ENCODE measurements at places on chromosomes 6 and 20.

DNA sequence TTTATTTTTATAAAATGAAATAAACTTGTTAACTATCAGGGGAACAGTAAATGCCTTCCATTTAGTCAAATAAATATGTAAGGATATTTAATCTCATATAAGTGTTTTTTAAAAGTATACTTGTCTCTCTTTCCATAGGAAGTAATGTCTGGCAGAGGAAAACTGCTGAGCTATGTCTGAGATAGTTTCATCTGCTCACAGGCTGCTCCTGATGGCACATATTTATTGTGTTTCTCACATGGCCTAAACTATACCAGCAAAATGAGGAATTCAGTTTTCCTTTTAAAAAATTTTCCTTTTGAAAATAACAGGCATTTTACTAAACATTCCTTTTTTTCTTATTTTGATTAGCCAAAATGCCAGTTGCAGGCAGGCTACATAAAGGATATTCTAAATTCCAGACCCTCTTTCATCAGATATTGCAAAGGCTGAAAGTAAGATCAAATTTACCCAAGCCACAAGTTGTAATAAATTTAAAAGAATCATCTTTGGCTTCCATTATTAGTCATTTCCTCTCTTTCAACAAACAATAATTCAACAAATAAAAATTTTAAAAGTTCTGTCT is 60.1 kb upstream of the RNF146 start:
- peak; percentile 42 for DNase-seq

GRCh38 chr6:157562997-157563396 is 182.0 kb downstream of the ZDHHC14 start:
- no peak for DNase-seq

DNA sequence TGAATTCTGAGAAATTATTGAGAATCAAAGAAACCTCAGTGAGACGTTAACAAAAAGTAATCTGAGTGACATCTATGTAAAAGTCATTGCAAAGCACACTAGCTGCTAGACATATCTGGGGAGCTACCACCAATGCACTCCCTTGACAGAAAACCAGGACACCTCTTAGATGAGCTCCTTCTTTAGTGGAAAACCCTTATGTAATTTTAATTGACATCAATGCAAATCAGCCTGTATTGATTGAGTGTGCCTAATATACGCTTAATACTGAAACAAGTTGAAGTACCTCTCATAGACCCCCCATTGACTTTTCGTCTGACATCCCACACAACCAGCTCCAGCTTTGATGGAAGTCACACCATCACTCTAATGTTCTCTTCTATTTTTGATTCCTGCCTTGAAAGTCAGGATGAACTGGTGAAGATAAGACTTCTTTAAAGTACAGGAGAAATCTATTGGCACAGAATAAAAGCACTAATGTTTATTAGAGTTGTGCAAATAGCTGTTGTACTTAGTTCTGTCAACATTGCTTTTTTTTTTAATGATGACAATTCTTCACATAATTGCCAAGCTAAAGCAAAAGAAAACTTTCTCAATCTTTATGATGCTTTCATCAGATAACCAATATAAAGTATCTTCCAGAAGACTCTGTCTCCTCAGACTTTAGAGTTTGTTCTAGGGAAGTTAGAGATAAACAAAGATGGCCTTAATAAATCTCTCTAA is 98.0 kb upstream of the FAM8A1 start:
- no peak for DNase-seq

DNA sequence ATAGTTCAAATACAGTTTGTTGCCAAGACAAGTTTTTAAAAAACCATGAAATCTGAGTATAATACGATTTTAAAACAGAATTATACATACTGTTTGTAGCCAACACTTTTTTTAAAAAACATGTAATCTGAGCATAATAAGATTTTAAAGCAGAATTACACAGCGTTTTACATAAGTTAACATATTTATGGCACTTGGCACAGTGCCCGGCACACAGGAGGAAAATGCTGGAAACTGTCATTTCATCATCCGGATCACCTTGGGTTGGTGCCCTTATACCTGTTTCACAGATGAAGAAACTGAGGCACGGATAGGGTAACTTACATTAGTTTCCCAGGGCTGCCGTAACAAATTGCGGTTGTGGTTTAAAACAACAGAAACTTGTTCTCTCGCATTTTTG is 193.0 kb downstream of the BMP7 start:
- no peak for DNase-seq

- no peak for DNase-seq
These were observed 76.2 kb upstream of the BCLAF1 start for GRCh38 chr6:136365776-136366354.

DNA sequence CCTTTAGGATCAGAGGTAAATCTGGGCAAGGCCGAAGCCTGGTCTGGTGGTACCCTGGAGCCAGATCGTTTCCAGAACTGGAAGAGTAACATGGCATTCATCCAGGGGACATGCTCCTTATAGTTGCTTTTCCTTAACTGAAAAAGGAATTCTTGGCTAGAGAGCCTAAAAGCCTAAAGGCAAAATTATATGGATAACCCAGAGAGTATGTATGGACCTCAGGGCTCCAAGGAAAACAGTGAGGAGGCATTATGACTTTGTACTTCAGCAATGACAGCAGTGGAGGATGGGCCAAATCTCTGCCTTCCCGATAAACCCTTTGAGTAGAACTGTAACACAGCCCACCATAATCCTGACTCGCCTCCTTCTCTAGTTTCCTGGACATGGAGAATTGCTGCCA is 29.3 kb downstream of the ARHGAP18 start:
- DNase-seq = no peak

GRCh38 chr6:42387336-42387735 is 64.4 kb downstream of the TRERF1 start:
- DNase-seq = no peak

DNA sequence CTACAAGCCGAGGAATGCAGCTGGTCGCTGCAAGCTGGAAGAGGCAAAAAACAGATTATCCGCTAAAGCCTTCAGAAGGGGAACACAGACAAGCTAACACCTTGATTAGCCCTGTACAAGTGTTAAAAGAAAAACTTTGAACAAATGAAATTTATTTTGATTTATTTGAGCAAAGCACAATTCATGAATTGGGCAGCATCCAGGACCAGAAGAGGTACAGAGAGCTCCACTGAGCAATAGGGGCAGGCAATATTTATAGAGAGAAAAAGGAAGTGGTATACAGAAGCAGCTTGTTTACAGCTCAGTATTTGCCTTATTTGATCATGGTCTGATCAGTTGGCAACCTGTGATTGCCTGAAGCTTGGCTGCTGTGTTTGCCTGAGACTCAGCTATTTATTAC is 17.6 kb downstream of the HLA-DOB start:
- no peak for DNase-seq

- no peak for DNase-seq
These were observed 501.1 kb downstream of the MEI4 start for GRCh38 chr6:78153976-78154375.

- DNase-seq = peak; percentile 39
These were observed 15.4 kb upstream of the SLC22A16 start for GRCh38 chr6:110491644-110492317.

GRCh38 chr20:14816471-14816870 is 479.1 kb upstream of the FLRT3 start:
- DNase-seq = no peak

DNA sequence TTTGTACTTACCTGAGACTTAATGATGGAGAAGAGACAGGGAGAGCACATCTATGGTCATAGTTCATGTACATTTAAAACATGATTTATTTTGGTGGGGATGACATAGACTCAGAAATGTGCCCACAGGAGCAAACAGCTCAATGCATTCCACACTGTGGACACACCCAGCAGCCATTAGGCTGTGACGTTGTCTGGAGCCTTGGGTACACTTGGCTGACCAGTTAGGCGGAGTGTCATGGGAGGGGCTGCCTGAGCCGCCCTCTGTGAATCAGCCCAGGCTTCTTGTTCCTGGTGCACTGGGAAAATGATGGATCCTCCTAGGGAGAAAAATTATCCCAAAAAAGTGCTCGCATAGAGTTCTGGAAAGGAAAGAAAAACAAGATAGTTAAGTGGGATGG is 231.0 kb upstream of the GMDS start:
- no peak for DNase-seq

GRCh38 chr6:24396824-24397223 is 5.9 kb upstream of the MRS2 start:
- no peak for DNase-seq

DNA sequence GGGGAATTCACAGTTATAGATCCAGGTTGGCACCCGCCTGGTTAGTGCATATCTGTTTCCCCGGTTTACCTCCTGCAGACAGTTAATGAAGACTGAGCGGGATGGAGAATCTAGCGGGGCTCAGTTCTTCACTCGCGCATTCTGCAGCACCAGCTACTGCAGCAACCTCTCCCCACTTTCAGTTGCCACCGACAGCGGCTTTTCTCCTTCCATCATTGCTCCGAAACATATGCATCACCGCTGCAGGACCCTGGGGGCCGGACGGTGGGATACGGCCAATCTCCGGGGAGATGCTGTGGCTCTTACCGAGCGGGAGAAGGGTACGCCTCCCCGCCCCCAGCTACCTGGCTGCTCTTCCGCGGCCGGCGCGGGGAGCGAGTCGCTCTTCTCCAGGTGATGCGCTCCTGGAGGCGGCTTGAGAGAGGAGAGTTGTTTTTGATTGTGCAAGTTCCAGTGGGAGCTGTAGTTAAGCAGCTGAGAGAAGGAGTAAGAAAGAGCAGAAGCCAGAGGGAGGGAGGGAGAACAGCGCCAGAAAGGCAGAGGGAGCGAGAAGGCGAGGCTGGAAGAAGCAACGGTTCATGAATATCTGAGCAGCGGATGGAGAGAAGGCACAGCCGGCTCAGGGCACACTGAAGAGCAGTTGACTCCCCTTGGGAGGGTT is at the start of gene SGK1:
TSS of gene SGK1 (minus strand) at position 642 of the 661 bp plus-strand sequence. CDS start 652 bp downstream, outside the sequence.
- DNase-seq = peak; percentile 32

DNA sequence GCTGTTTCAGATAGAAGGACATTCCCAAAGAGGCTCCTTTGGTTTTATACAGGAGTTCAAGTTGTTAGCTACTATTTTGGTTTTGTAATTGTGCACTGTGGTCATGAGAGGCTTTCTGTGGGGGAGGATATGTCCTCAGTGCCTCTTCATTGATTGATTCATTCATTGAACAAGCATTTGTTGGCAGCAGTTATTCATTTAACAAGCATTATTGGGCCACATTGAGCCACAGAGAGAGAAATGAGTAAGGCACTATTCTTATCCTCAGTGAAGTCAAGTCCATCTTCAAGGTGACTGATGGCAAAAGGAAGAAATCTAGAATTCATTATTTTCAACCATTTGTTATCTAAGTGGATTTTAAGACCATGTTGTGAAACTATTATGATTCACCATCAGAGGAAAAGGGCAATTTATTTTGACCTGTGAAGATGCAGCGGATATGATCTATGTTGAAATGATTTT is 697.2 kb upstream of the CITED2 start:
- DNase-seq = peak; percentile 97

DNA sequence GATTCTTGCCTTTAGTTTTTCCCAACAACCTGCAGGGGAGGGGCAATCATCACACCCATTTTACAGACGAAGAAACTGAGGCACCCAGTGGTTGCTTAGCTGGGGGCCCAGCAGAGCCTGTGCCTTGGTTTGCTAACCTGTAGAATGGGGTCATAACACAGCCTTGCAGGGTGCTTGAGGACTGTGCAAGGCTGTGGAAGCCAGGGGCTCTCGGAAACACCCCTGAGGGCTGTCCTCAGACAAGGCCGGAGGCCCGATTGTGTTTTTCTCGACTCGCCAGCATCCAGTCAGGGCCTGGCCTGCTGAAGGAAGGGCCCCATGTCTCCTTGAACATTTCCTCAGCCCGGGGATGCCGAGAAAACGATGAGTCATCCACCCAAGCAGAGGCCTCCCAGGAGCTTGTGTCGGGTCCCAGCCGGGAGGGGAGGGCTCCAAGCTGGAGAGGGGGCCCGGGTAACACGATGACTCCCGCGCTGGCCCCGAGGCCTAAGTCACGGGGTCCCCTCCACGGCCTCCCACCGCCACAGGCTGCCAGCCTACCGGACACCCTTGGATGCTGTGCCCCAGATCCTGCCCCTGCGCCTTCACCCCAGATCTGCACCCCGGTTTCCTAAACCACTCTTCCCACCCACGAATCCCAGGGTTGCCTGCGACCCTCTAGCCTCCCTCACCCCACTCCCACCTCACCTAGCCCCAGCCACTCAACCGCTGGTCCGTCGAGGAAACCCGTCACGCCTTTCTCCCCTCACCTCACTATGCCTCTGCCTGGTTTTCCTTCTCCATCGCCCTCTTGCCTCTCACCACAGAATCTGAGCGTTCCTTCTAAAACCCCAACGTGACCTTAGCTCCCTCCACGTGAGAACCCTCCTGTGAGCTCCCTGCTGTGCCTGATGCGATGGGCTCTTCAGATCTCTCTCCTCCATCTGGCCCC is 10.6 kb downstream of the NOL4L start:
- peak; percentile 72 for DNase-seq

DNA sequence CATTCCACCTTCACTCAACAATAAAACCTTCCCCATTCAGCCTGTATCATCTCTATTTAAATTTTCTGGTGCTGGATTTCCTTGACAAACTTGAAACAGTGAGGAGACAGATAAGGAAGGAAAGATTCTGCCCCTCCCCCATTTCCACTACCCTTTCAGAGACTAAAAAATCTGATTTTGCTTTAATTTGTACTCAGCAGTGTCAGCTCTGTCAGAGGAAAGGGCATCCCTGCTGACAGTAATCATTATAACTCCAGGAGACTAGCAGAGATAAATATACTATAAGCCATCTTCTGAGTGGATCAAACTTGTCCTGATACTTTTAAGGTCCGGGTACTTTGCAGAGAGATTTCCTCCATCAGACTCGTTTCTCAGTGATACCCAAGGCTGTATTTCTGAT is 155.6 kb downstream of the SAMD5 start:
- DNase-seq = no peak

All from HCEC 1CT (cell line).